Stimulated activated naive B cell treated with anti-CD40 and anti-IgM and Interleukin-4, amounts not matched to agents 10 μg/mL and 1 μg/mL and 100 μg/mL, for 72 hours (primary cell): ENCODE measurements at places on chromosomes 5 and 9.

- no peaks in the 10 kb centered on the region for H3K36me3 ChIP-seq
- no peaks in the 10 kb centered on the region for H3K4me1 ChIP-seq
- no peak overlapping the region for H3K4me3 ChIP-seq
Measured at GRCh38 chr5:101686536-101687157, 609.4 kb downstream of the SLCO4C1 start.

DNA sequence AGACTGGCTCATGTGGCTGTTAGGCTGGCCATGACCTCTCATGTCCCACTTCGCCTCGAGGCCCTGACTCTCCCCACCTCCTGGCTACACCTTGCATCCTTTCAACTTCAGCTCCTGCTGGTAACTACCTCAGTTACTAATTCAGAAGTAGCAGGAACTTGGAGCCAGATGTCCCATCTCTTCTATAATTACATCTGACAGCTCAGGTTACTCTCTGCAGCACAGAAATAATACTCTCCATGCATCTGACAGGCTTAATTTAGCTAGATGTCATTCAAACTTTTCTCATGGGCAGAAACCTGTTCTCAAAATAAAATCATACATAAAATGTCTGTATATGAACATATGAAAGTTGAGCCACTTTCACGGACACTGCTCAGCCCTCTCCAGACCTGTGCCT, 92.2 kb upstream of the IL33 start:
- H3K36me3 ChIP-seq: no peaks in the 10 kb centered on the region
- H3K27me3 ChIP-seq: peaks cover 17% of the 10 kb centered on the region
- no peaks in the 10 kb centered on the region for H3K4me1 ChIP-seq
- H3K4me3 ChIP-seq: no peak overlapping the region
- no peak for DNase-seq
- no peak overlapping the region for H3K27ac ChIP-seq

GRCh38 chr5:14902826-14903560, 31.4 kb upstream of the ANKH start:
- H3K36me3 ChIP-seq: no peaks in the 10 kb centered on the region
- DNase-seq: no peak

GRCh38 chr5:91283899-91284298, 99.2 kb downstream of the ARRDC3 start:
- H3K36me3 ChIP-seq: no peaks in the 10 kb centered on the region
- no peaks in the 10 kb centered on the region for H3K27me3 ChIP-seq
- H3K4me3 ChIP-seq: no peak overlapping the region
- H3K4me1 ChIP-seq: peaks cover 9% of the 10 kb centered on the region
- DNase-seq: no peak
- H3K27ac ChIP-seq: no peak overlapping the region

GRCh38 chr5:98904780-98905179, 24.0 kb downstream of the CHD1 start:
- DNase-seq: no peak
- no peak overlapping the region for H3K4me3 ChIP-seq
- H3K4me1 ChIP-seq: peaks cover 22% of the 10 kb centered on the region
- no peak overlapping the region for H3K27ac ChIP-seq
- H3K27me3 ChIP-seq: no peaks in the 10 kb centered on the region
- H3K36me3 ChIP-seq: peaks cover 16% of the 10 kb centered on the region
